ENCODE measurements at places on chromosomes 13 and 19. TPM values are rescaled to one million over a fixed set of nuclear protein-coding genes. Genes with fewer than 3 reads are reported as not detected.

The NCCRP1 gene
- total RNA-seq: not detected

The ADPRHL1 gene
- 0.71 TPM for total RNA-seq

The ZNF728 gene
- total RNA-seq: not detected

The C19orf81 gene
- not detected for total RNA-seq

The CEACAM19 gene
- not detected for total RNA-seq

Data from activated CD4-positive, alpha-beta memory T cell treated with anti-CD3 and anti-CD28 coated beads, Interleukin-2, amount 10 ng/mL, durations not matched to agents 7 days and 5 days (primary cell).